ENCODE measurements at places on chromosomes 12 and 14. TPM values are rescaled to one million over a fixed set of nuclear protein-coding genes. Genes with fewer than 3 reads are reported as not detected.

GRCh38 chr12:20404576-20405346, 36.4 kb downstream of the PDE3A start:
- peak; percentile 6 for DNase-seq

DNA sequence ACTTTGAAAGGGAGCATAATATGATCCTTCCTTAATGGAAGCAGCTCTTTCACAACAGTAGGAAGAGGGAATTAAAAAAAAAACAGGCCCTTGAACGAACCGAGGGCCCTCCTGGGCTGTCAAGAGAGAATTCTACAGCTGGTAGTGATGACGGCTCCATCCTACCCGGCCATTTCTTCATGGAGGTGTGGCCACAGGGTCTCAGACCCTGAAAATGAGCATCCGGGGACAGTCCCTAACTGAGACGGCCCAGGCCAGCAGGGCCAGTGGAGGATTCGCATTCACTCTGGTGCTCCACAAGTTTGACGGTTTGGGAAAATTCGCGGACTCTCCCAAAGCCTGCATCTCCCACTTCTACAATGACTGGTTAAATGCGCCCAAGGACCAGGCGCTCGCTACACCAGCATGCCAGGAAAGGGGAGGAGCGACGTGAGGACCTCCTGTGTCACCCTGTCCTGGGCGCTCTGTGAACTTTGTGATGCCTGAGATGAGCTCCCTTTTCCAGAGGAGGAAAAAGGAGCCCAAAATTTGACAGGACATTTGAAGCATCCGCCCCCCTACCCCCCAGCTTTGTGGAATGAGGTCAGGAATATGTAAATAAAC, 66.8 kb downstream of the BCL11B start:
- DNase-seq: no peak

SERPINA10 gene
- not detected for total RNA-seq

DNA sequence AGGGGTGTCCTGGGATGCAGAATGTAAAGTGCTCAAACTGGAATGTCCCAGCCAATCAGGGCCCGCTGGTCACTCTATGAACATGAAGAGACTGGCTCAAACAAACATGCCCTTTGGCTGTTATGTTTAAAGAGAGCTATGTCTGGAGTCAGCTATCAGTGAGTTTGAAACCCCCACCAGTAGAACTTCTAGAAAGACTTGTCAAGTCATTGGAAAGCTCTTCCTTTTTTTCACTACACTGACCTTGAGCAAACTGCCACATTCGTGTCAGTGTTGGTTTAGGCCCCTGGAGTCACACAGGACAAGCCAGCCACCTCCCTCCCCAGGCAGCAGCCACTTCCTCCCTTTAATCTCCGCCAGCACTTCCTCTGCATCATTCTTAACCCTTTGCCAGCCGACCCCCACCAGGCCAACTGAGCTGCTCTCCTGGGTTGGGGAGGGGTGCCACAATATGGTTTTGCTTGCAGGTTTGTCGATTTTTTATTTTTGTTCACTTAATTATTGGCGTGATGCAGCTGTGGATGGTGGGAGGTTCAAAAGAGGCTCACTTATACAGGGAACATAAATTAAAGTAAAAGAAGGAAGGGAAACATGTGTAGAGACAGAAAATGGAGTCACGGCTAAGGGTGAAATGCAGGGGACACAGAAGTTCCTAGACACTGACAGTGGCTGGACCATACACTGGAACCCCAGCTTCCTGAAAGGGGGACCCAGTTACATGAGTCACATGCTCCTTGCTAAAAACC, 25.3 kb downstream of the CMKLR1 start:
- DNase-seq: no peak

GRCh38 chr12:77894556-77894955, 63.9 kb downstream of the NAV3 start:
- no peak for DNase-seq

- DNase-seq: no peak
Observed at GRCh38 chr12:127885954-127886750, 380.8 kb upstream of the TMEM132C start.

SDR9C7 gene
- total RNA-seq: not detected

IQSEC3 gene
- not detected for total RNA-seq

- no peak for DNase-seq
Observed at GRCh38 chr12:92271341-92271740, 125.7 kb upstream of the BTG1 start.

SERPINA9 gene
- under 0.01 TPM for total RNA-seq
